ENCODE measurements at places on chromosomes 3 and 15.

GRCh38 chr15:98923171-98923570, 84.4 kb downstream of the PGPEP1L start:
- no peak for DNase-seq

DNA sequence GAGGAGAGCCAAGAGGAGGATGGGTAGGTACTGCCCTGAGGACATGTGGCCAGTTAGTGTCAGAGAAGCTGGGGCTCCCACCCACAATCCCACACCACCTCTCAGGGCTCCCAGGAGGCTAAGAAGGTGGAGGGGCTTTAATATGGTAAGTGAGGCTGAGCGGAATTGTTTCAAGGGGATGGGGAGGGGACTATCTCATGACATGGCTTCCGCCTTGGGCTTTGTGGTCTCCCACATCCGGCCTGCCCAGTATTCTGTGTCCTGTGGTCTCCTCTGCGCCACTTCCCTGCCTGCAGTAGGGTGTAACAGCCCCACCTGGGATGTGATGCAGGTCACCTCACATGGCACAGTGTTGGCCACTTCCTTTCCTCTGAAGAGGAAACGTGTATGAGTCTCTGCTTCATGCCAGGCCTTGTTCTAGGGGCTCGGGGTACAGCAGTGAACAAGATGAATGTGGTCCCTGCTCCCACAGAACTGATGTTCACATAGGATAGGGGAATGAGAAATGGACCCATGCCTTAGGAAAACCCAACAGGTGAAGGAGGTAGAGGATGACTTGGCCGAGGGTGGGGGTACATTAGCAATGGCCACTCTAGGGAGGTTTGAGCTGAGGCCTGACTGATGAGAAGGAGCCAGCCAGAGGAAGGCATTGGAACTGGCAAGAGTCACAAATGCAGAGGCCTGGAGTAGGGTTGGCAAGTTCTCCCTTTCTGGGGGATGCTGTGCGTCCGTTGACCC, 3.2 kb downstream of the NEIL1 start:
- DNase-seq = no peak

GRCh38 chr3:27319847-27320526, 49.2 kb downstream of the NEK10 start:
- no peak for DNase-seq

- no peak for DNase-seq
These were observed 148.2 kb downstream of the ADAMTS9 start for GRCh38 chr3:64539451-64540196.

DNA sequence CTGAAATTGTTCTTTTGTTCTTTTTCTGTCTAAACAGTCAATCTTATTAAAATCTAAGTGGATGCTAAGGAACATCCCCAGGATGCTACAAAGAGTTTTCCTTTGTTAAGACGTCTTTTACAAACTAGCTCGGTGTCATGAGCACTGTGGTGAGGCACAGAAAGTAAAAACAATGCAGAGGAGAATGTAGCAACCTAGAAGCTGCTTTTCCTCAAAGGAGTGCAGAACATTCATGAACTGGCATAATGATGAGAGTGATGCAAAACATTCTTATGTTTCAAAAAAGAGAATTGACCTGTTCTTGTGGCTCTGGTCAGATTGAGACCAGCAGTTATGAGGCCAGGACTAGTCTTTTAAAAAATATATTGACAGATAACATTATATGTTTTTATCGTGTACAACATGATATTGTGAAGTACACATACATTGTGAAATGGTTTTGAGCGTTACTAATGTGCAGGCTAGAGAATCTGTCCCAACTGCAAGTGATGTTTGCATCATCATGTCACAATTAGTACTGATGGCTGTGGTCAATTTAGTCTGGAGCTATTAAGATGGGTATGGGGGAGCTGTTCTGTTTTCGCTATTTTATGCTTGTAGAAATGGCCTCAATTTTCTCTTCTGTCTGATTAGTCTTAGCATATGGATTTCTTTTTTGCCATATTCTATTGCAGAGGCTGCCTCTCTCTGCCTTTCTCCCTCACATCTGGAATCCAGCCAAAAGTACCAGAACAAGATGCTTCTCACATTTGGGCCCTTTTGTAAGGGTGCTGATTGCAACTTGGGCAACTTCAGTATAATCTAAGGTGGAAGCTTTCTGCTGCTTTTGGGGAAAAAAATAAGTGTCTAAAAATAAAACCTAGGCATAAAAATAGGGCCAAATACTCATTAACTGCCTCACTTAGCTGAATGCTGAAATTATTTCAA, 50.2 kb downstream of the HHLA2 start:
- DNase-seq = no peak
